ENCODE measurements at places on chromosomes 5 and 9.

- DNase-seq: no peak
Observed at GRCh38 chr9:124457887-124458431, 7.7 kb downstream of the ADGRD2 start.

- no peak for DNase-seq
Observed at GRCh38 chr9:117916291-117916690, 212.1 kb downstream of the TLR4 start.

- no peak for DNase-seq
Observed at GRCh38 chr9:36959681-36960574, 74.1 kb downstream of the PAX5 start.

- DNase-seq: no peak
Observed at GRCh38 chr5:142643634-142644033, 42.3 kb downstream of the FGF1 start.

- no peak for DNase-seq
Observed at GRCh38 chr5:157188270-157188669, 7.6 kb downstream of the ITK start.

DNA sequence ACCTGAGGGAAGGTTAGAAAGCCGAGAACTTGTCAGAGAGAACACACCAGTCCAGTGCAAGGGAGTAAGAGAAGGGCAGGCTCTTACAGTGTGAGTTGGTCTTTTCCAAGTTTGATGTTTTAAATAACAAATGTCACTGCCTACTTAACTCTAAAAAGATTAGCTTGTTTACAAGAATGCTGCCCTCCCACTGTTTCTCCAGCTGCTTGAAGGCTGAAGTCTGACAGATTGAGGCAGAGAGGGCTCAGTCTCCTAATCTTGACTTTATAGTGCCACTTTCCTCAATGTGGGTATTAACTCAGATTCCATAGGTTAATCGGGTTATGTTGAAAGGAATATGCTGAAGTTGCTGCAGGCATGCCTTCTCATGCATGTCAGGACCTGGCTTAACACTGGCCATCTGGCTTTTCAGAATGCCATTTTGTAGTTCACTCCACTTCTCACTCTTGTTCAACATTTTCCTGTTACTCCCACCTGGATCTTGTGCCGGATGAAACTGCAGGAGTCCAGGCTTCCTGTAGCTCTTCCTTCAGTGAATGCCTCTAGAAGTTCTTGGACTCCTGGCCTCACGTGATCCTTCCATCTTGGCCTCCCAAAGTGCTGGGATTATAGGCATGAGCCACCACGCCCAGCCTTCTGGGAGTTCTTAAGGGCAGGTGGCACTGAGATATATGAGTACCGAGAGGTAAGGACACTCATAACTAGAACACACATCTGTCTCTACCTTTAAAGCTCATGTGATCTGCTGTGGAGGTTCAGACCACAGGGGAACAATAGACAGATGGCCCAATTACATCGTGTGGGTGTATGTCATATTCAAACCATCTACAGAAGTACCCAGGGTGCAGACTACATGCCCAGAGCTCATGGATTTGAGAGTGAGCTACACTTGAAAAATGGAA lies 249.7 kb downstream of the ARHGAP26 start:
- DNase-seq: no peak

GRCh38 chr5:76236684-76237083 lies 153.5 kb downstream of the SV2C start:
- no peak for DNase-seq

GRCh38 chr9:133125941-133126696 lies 5.1 kb upstream of the RALGDS start:
- no peak for DNase-seq

DNA sequence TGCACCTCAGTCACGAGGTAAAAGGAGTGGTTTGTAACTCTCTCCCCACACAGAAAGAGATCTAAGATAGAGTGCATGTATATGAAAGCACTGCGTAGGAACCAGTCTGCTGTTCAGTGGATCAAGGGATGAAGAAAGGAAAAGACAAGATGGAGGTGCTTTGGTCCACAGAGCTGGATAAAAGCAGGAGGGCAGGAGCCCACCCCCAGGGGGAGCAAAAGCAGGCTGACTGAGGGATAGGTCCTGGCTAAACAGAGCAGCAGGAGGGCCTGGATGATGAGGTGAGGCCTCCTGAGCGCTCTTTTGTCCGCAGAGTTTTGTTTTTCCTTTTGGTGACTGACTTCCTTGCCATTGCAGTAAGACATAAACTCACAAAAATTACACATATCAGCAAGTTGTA lies 293.5 kb upstream of the C9orf72 start:
- no peak for DNase-seq

DNA sequence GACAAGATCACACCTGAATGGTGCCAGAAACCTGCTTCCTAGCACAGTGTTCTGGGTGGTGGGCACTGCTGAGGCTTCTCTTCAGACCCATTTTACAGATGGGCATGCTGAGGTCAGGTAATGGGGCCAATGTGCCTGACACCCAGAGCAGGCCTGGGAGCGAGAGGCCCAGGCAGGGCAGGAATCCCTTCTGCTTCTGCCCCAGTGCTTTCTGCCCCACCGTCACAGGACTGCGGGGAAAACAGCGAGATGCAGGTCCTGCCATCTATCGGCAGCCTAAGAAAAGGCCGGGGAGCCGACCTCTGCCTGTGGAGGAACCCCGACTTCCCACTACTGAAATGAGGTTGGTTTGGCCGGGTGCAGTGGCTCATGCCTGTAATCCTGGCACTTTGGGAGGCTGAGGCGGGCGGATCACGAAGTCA lies 22.8 kb upstream of the RNU6ATAC start:
- no peak for DNase-seq

GRCh38 chr5:126976520-126977172 lies 53.7 kb downstream of the MARCHF3 start:
- DNase-seq: no peak
